ENCODE measurements at places on chromosomes 7 and 10.
A peak's percentile ranks its signal among the peaks of the same experiment; 100 is the strongest.

GRCh38 chr7:66615699-66616098 lies 13.0 kb upstream of the KCTD7 start:
- no peak for DNase-seq

GRCh38 chr7:81839708-81840369 lies 70.0 kb upstream of the HGF start:
- DNase-seq: no peak

DNA sequence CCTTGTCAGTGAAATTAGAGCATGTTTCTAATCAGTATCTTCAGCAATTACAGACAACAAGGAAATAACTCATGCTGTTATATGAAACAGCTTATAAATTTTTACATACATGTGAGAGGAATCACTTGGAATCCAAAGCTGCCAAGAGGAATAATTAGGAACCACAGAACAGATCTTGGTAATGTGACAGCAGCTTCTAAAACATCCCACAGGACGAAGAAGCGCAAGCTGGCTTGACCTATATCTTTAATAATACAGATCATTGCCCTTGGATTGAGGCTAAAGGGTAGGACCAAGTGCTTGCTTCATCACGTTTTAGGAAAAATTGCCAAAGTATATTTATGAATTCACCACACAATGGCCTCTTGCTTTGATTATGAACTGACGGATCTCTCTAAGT lies 869.8 kb downstream of the LRMDA start:
- no peak for DNase-seq

- no peak for DNase-seq
Measured at GRCh38 chr7:93015779-93016481, 101.8 kb downstream of the SAMD9 start.

DNA sequence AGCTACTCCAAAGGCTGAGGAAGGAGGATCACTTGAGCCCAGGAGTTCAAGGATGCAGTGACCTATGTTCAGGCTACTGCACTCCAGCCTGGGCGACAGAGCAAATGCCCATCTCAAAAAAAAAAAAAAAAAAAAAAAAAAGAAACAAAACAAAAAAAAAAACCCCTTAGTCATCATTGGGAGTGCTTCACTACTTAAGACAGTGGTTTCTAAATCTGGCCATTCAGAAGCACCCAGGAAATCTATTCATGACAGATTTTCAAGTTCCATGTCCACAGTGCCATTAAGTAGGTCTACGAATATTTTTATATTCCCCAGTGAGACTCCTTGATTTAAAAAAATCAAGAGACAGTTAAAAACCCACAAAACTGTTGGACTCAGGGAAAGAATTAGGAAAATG lies 182.9 kb downstream of the PIP4K2A start:
- DNase-seq: no peak

DNA sequence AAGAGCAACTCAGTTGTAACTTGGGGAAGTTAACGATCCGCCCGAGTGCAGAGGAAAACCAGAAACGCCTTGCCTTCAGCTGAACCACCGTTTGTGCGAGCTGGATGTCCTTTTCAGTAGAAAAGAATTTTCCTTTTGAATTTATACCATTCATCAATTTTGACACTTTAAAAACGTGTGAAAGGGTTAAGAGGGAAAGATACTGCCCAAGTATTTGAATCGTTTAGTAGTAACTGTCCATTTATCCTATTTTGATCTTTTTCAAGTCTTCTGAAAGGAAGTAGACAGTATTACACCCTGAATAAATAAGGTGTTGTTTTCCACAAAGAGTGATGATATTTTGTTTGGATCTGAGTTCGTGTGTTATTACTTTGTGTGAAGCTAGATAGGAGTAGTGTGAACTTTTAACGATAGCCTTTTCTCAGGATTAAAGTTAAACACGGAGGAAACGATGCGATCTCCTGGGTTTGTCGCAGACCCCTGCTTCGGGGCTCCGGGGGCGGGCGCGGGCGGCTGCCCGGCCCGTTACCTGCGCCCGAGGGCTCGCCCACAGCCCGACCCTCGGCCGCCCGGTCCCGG lies 830 bp upstream of the BMI1 start:
- peak; percentile 74 for DNase-seq

GRCh38 chr10:132752961-132753360 lies 33.0 kb downstream of the NKX6-2 start:
- no peak for DNase-seq

GRCh38 chr7:95342642-95343307 lies 18.4 kb upstream of the PON1 start:
- no peak for DNase-seq

GRCh38 chr7:29839921-29840320 lies 33.6 kb downstream of the WIPF3 start:
- DNase-seq: no peak
